Prostate gland (tissue), 2 donors: ENCODE measurements at places on chromosomes 1 and 21. TPM values are rescaled to one million over a fixed set of nuclear protein-coding genes. Genes with fewer than 3 reads are reported as not detected.

DNA sequence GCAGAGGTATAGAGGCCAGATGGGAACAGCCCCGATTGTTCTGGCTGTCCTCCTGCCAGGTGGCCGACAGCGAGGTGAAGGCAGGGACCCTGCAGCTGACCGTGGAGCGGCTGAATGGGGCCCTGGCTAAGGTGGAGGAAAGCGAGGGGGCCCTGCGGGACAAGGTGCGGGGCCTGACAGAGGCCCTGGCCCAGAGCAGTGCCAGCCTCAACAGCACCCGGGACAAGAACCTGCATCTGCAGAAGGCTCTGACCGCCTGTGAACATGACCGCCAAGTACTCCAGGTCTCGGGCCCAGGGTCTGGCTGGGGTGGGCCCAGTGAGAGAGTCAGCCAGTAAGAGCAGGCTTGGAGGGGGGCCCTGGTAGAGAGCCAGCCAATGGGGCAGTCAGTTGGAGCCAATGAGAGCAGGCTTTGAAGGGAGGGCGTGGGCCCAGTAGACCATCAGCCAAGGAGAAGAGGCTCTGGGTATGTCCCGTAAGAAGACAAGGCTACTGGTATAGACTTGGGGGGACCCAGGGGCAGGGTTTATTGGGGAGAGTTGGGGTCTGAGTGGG is 11.3 kb downstream of the MFAP2 start:
- H3K4me1 ChIP-seq = no peaks in the 10 kb centered on the region
- no peak overlapping the region for H3K27ac ChIP-seq
- H3K36me3 ChIP-seq = no peaks in the 10 kb centered on the region
- H3K4me3 ChIP-seq = no peak overlapping the region

DNA sequence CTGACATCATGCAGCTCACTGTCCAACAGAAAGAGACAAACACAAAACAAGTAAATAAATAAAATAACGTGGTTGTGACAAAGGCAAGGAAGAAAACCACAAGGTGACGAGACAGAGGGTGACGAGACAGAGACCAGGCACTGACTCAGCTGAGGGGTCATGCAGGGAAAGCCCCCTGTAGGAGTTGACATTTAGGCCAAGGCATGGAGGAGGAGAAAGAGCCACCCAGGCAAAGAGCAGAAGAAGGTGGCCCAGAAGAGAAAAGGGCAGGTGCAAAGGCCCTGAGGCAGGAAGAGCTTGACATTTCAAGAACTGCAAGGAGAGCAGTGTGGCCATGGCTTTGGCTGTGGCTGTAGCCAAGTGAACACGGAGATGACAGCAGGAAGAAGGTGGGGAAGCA is 65.1 kb upstream of the ID3 start:
- no peaks in the 10 kb centered on the region for H3K4me1 ChIP-seq
- no peaks in the 10 kb centered on the region for H3K36me3 ChIP-seq
- no peak overlapping the region for H3K27ac ChIP-seq
- H3K4me3 ChIP-seq = no peak overlapping the region
- no peak for DNase-seq

- H3K27ac ChIP-seq = no peak overlapping the region
- peaks cover 9% of the 10 kb centered on the region for H3K4me1 ChIP-seq
- no peak overlapping the region for H3K4me3 ChIP-seq
- no peaks in the 10 kb centered on the region for H3K36me3 ChIP-seq
- no peak for DNase-seq
These were observed 33.5 kb downstream of the SLC1A7 start for GRCh38 chr1:53108646-53109580.

ZNF362 gene
- 45.0 TPM for total RNA-seq

DNA sequence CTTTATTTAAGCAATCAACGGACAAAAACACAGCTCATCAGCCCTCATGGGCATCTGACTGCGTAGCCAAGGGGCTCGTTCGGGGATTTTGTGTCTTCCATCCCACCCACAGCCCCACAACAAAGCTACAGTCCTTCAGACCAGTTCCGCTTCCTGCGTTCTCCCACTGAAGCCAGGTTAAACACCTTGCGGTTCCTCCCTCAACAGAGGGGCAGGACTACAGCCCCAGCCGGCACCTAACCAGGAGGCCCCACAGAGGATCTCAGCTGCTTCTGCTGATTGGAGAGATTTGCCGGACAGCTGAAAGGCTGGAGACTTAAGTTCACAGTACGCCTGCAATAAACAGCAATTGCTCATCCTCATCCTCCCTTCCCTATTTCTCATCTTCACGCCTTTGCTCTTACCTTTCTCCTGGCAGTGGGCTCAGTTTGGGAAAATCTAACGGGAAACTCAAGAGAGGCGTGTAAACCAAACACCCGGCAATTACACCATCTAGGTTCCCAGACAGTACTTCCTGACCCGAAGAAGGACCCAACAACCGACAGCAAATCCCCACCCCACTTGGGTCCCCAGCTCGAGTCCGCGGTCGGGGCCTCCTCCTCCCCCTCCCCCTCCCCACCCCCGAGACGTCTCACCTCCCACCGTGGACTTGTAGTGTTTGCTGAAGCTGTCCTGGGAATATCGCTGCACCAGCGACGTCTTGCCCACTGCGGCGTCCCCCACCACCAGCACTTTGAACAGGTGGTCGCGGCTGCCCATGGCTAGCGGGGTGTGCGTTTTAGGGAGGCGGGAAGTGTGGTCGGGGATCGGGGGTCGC is 876 bp downstream of the RAB29 start:
- H3K27me3 ChIP-seq = no peaks in the 10 kb centered on the region
- no peaks in the 10 kb centered on the region for H3K4me1 ChIP-seq
- H3K4me3 ChIP-seq = peak overlapping the region; percentile 80
- H3K27ac ChIP-seq = peak overlapping the region; percentile 58
- no peaks in the 10 kb centered on the region for H3K36me3 ChIP-seq

NOS1AP gene
- 9.9 TPM for total RNA-seq

DNA sequence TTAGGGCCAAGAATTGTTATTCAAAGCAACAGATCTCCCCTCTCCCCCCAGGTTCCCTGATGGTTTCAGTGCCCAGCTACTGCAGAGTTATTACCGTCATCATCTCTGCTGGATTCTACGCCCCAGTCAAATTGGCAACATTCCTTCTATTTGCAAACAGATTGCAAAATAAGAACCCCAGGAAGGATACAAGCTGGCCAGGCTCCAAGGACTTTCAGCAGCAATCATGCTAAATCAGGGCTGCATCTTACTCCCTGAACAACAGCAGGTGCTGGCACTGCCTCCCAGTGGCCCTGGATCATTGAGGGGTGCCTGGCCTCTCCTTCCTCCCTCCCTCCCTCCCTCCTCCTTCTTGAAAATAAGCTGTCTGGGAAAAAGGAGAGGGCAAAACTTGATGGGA is 521.6 kb upstream of the BEND5 start:
- H3K36me3 ChIP-seq = no peaks in the 10 kb centered on the region
- H3K27me3 ChIP-seq = no peaks in the 10 kb centered on the region
- no peaks in the 10 kb centered on the region for H3K4me1 ChIP-seq
- no peak overlapping the region for H3K27ac ChIP-seq
- peak; percentile 22 for DNase-seq
- no peak overlapping the region for H3K4me3 ChIP-seq

GRCh38 chr1:41280202-41281032 is 38.3 kb upstream of the SCMH1 start:
- no peak for DNase-seq
- no peak overlapping the region for H3K27ac ChIP-seq
- H3K27me3 ChIP-seq = no peaks in the 10 kb centered on the region
- H3K4me3 ChIP-seq = no peak overlapping the region

DNA sequence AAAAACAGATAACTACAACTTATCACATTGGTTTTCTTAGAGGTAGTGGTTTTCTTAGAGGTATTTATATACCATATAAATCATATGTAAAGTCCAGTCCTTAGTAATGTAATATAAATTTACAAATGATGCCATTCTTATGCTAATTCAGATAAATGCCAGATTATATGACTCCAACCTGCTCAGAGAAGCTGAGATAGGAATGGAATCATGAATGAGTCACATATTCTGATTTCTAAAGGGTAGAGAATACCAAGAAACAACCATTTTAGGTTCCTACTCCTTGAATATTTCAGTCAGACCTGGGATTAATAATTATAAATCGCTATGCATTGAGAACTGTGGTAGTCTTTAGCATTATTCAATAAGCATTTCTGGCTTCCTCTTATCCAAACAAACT is 760.1 kb upstream of the NEGR1 start:
- H3K4me3 ChIP-seq = no peak overlapping the region
- no peaks in the 10 kb centered on the region for H3K4me1 ChIP-seq
- H3K27me3 ChIP-seq = no peaks in the 10 kb centered on the region
- no peak overlapping the region for H3K27ac ChIP-seq

- no peak for DNase-seq
- H3K36me3 ChIP-seq = no peaks in the 10 kb centered on the region
- no peak overlapping the region for H3K27ac ChIP-seq
- H3K4me3 ChIP-seq = no peak overlapping the region
These were observed 777.0 kb downstream of the PLA2G4A start for GRCh38 chr1:187605736-187606135.

- H3K27ac ChIP-seq = no peak overlapping the region
- H3K27me3 ChIP-seq = no peaks in the 10 kb centered on the region
- H3K4me3 ChIP-seq = no peak overlapping the region
- H3K4me1 ChIP-seq = no peaks in the 10 kb centered on the region
These were observed 175.4 kb downstream of the NTMT2 start for GRCh38 chr1:170321113-170321512.

KIF17 gene
- total RNA-seq = 1.6 TPM

DNA sequence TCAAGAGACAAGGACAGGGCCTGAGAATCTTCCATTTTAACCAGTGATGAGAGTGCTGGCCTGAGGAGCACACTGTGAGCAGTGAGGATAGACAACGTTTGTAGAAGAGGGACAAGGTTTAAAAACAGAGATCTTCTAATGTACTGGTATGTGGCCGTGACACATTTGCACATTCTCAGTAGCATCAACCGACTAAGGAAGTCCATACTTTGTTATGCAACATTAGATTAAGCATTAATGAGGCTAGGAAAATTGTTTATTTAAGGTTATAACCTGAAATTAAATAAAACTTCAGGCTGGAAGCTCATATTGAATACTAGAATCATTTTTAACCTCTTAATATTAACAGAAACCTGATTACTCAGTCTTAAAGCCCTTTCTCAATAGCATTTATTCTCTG is 99.0 kb downstream of the SLC45A1 start:
- no peaks in the 10 kb centered on the region for H3K27me3 ChIP-seq
- no peak for DNase-seq
- H3K27ac ChIP-seq = peak overlapping the region; percentile 93
- H3K4me3 ChIP-seq = no peak overlapping the region

VPS13D gene
- total RNA-seq = 80.8 TPM

- H3K36me3 ChIP-seq = no peaks in the 10 kb centered on the region
- H3K4me1 ChIP-seq = no peaks in the 10 kb centered on the region
- peak within 1 kb of the TSS; percentile 68 for H3K27ac ChIP-seq
- no peaks in the 10 kb centered on the region for H3K27me3 ChIP-seq
- DNase-seq = peak; percentile 98
- peak within 1 kb of the TSS; percentile 92 for H3K4me3 ChIP-seq
These were observed at the start of gene PHC2 for GRCh38 chr1:33430692-33431593. Gene PHC2 (minus strand): TSS chr1:33431095. CDS start chr1:33375539, 55,556 bp downstream.

HES4 gene
- total RNA-seq = 45.8 TPM

- H3K36me3 ChIP-seq = no peaks in the 10 kb centered on the region
- H3K27me3 ChIP-seq = no peaks in the 10 kb centered on the region
- DNase-seq = no peak
- H3K4me1 ChIP-seq = no peaks in the 10 kb centered on the region
These were observed 17.6 kb upstream of the GBP3 start for GRCh38 chr1:89040315-89040626.

DNA sequence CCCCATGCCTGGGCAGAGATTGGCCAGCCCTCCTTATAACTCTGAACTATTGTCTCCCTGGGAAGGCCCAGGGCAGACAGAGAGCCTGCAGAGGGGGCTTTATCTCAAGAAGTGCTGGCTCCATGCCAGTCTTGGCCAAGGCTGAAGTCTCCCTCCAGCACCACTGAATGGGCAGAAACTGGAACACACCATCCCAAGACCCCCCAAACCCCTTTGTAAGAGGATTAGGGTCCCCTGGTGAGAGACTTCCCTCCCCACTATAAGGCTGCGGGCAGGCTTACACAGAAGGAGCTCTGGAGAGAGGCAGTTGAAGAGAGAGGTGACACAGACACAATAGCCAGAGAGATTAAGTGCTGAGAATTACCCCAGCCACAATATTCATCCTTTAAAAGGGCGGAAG is 97.2 kb downstream of the NAV1 start:
- H3K27me3 ChIP-seq = no peaks in the 10 kb centered on the region
- H3K36me3 ChIP-seq = no peaks in the 10 kb centered on the region
- no peaks in the 10 kb centered on the region for H3K4me1 ChIP-seq
- H3K4me3 ChIP-seq = no peak overlapping the region

DNA sequence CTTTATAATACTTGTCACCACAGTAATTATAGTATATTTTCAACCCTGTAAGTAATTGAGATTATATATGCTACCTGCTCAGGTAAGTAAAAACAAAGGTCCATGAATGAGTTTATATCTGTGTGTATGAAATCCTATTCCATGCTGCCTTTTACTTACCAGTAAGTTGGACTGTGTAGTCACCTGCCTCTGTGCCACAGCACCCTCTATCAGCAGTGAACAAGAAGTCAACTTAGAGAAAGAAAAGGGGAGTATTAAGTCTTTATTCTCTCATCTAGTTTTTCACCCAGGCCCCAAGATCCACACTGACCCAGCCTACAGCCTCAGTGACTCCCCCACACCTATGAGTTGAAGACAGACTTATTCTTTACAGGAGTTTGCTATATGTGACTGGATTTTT is 36.9 kb upstream of the IFI16 start:
- DNase-seq = no peak
- H3K27ac ChIP-seq = no peak overlapping the region
- no peaks in the 10 kb centered on the region for H3K4me1 ChIP-seq

- peak within 1 kb of the TSS; percentile 62 for H3K4me3 ChIP-seq
- DNase-seq = peak; percentile 73
- peaks cover 4% of the 10 kb centered on the region for H3K36me3 ChIP-seq
These were observed at the start of gene DMAP1 for GRCh38 chr1:44213222-44214112. Gene DMAP1 (plus strand): TSS chr1:44213471. CDS start chr1:44213754, 283 bp downstream.

DNA sequence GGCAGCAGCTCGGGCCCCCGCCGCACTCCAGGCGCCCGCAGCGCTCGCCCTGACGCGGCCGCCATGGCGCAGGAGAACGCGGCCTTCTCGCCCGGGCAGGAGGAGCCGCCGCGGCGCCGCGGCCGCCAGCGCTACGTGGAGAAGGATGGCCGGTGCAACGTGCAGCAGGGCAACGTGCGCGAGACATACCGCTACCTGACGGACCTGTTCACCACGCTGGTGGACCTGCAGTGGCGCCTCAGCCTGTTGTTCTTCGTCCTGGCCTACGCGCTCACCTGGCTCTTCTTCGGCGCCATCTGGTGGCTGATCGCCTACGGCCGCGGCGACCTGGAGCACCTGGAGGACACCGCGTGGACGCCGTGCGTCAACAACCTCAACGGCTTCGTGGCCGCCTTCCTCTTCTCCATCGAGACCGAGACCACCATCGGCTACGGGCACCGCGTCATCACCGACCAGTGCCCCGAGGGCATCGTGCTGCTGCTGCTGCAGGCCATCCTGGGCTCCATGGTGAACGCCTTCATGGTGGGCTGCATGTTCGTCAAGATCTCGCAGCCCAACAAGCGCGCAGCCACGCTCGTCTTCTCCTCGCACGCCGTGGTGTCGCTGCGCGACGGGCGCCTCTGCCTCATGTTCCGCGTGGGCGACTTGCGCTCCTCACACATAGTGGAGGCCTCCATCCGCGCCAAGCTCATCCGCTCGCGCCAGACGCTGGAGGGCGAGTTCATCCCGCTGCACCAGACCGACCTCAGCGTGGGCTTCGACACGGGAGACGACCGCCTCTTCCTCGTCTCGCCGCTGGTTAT is 2.8 kb downstream of the KCNJ9 start:
- no peaks in the 10 kb centered on the region for H3K36me3 ChIP-seq
- no peak overlapping the region for H3K27ac ChIP-seq
- no peaks in the 10 kb centered on the region for H3K27me3 ChIP-seq
- H3K4me1 ChIP-seq = no peaks in the 10 kb centered on the region
- H3K4me3 ChIP-seq = no peak overlapping the region
